Cardiac muscle cell (in vitro differentiated cells and primary cell): ENCODE measurements at places on chromosomes 5 and 9.

GRCh38 chr9:72039532-72039931, 20.9 kb downstream of the C9orf57 start:
- no peak for DNase-seq

- no peak for DNase-seq
These were observed 308.1 kb upstream of the MPDZ start for GRCh38 chr9:13587571-13587970.

- no peak for DNase-seq
These were observed 61.4 kb downstream of the FOXD1 start for GRCh38 chr5:73387149-73387591.

- DNase-seq: no peak
These were observed 50.3 kb upstream of the SPTLC1 start for GRCh38 chr9:92165484-92165883.

- no peak for DNase-seq
These were observed 202.9 kb downstream of the GADD45G start for GRCh38 chr9:89807682-89808075.

- DNase-seq: no peak
These were observed 12.5 kb downstream of the CARD6 start for GRCh38 chr5:40853632-40854192.

DNA sequence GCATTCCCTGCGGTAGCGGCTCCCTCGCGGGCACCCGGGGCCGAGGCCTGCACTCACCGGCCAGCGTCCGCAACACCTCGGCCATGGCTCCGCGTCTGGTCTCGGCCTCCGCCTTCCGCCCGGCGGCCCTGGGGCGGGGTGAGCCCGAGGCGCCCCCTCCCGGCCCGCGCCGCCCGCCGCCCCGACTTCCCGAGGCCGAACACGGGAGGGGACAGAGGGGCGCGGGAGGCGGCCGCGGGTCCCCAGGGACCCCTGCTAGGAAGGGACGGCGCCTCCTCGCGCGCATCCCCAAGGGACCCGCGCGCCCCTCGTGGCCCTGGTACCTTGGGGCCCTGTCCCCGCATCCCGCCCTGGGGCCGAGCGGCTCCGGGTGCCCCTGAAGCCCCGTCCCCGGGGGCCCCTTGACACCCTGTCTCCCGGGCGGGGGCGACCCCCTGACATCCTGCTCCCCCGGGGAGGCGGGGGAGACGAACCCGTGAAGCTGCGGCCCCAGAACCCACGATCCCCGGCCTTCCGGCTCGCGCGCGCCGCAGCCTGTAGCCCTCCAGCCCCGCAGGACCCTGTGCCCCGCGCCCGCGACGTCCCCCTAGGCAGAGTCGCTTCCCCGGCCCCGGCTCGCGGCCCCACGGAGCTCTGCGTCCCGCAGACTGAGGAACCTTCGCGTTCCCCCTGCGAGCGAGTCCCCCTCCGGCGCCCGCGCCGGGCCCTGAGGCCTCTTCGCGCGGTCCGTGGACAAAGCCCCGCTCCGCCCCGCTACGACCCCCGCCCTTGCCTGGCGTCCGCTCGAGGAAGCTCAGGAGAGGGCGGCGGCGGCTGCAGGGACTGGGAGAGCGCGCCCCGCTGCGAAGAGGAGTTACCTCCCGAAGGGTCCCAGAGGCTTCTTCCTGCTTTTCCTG, at the start of gene ABO:
Gene ABO, minus strand, starts transcription at position 97 of the 896 bp plus-strand sequence.
- no peak for DNase-seq

GRCh38 chr5:180468732-180469585, 25.2 kb upstream of the CNOT6 start:
- no peak for DNase-seq

GRCh38 chr5:84729326-84729725, 344.6 kb upstream of the EDIL3 start:
- peak; percentile 31 for DNase-seq

DNA sequence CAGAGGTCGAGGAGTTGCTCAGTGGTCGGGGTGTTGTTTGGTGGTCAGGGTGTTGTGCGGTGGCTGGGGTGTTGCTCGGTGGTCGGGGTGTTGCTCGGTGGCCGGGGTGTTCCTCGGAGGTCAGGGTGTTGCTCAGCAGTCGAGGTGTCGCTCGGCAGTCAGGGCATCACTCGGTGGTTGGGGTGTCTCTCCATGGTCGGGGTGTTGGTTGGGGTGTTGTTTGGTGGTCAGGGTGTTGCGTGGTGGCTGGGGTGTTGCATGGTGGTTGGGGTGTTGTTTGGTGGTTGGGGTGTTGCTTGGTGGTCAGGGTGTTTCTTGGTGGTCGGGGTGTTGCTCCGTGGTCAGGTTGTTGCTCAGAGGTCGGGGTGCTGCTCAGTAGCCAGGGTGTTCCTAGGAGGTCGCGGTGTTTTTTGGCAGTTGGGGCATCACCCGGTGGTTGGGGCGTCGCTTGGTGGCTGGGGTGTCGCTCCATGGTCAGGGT, 11.0 kb upstream of the GPSM1 start:
- DNase-seq: no peak

DNA sequence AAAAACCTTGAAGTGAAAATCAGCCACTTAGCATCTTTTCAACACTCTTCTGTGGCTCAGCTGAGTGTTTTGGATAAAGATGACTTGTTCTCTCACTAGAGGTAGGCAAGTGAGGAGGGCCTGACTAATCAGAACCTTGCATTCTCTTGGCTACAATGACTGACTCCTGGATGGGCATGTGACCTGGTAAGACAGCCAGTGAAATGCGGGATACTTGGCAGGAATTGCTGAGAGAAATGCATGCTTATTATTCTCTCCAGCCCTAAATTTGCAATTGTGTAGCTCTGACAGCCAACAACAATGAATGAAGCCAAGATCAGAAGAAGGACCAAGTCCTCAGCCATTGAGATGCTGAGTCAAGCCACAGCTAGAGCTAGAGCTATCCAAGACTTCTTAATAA, 490.5 kb upstream of the ZNF608 start:
- no peak for DNase-seq

DNA sequence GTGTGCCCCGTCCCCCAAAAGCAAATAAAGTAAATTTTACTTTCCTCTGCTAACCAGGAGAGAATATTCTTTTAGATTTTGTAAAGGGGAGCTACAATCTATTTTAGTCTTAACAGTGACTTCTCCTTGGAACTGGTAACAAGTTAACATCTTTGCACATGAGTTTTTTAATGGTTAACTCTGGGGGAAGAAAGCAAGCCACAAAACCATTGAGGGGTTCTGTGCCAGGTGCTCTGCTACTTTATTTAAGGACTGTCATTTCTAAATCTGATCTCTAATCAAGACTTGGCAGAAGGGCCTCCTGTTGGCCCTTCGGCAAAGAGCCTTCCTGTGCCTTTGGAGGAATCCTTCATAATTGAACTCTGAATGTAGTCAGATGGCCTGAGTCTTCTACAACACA, 153.4 kb downstream of the SLC12A2 start:
- no peak for DNase-seq

- no peak for DNase-seq
These were observed 284.4 kb upstream of the DAP start for GRCh38 chr5:11045411-11045810.

DNA sequence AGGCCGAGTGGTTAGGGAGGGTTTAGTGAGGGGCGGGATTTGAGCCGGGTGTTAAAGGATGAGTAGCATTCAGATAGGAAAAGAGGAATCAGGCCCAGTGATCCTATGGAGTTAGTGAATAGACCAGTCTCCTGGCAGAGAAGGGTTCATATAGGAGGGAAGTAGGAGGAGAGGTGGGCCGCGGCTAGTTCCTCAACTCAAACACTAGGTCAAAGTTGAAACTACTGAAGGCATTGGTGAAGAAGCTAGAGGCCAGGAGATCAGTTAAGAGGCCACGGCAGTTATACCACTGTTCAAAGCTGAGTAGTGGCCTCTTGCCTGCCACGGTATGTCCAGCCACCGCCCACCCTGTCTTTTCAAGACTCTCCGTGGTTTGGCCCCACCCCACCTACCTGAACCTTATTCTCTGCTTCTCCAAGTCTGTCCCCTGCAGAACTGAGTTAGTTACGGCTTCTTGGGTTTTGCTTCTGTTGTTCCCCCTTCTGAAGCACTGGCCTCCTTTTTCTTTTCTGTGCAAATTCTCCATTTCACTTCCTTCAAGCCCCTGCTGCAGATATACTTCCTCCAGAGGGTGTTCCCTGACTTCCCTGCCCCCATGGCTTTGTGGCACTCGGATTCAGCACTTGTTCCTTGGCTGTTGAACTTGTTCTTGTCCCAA, 1.8 kb downstream of the ZBTB34 start:
- DNase-seq: no peak

- DNase-seq: no peak
These were observed 83.1 kb downstream of the WWC1 start for GRCh38 chr5:168374532-168374931.

GRCh38 chr9:131707050-131707449, 32.8 kb downstream of the RAPGEF1 start:
- DNase-seq: no peak

DNA sequence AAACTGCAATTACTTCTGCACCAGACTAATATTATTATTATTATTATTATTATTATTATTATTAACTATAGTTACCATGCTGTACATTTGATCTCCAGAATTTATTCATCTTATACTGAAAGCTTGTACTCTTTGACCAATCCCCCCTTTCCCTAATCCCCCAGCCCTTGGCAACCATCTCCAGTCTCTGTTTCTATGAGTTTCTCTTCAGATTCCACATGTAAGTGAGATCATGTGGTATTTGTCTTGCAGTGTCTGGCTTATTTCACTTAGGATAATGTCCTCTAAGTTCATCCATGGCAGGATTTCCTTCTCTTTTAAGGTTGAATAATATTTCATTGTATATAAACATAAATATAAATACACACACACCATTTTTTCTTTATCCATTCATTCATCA, 287.0 kb upstream of the DAB2 start:
- DNase-seq: no peak

GRCh38 chr5:132183723-132184122, 43.9 kb downstream of the P4HA2 start:
- peak; percentile 34 for DNase-seq

GRCh38 chr5:155129513-155129880, 115.9 kb downstream of the KIF4B start:
- DNase-seq: no peak

DNA sequence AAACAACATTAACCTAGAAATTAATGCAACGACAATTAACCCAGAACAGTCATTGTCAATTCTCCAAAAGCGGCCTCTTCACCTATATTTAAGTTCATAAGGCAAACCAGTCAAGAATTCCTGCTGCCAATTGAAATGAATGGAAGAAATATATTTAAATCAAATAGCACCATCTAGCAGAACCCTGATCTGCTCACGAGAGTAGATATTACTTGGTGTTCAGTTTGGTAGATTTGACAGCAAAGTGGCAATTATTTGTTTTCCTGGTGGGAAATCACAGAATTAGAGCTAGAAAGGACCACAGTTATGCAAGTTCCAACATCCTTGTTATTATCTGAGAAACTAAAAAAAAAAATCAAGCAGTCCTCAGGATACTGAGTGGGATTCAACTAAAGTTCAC, 2.3 kb downstream of the SSBP2 start:
- no peak for DNase-seq

- DNase-seq: no peak
These were observed 58.4 kb upstream of the NUDT12 start for GRCh38 chr5:103620851-103621547.

GRCh38 chr5:141495453-141495811, 6.6 kb downstream of the PCDHGC5 start:
- no peak for DNase-seq

DNA sequence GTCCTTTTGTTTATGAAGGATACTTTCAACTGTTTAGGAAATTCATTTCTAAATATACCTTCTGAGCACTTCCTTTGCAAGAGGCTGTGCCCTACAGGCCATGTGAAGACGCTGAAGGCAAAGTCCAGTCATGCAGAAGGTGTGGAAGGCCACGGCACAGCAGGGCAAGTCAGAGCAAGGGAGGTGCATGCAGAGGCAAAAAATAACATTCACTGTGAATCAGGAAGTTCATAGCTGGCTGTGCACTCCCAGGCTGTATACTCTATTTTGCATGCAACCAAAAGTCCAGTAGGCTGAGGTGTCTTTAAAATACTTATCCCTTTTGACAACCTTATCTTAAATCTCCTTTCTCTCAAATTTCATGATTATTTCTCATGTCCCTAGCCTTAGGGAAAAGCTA, 50.3 kb downstream of the GNAQ start:
- no peak for DNase-seq

GRCh38 chr9:116632990-116633838, 53.9 kb upstream of the TRIM32 start:
- no peak for DNase-seq

DNA sequence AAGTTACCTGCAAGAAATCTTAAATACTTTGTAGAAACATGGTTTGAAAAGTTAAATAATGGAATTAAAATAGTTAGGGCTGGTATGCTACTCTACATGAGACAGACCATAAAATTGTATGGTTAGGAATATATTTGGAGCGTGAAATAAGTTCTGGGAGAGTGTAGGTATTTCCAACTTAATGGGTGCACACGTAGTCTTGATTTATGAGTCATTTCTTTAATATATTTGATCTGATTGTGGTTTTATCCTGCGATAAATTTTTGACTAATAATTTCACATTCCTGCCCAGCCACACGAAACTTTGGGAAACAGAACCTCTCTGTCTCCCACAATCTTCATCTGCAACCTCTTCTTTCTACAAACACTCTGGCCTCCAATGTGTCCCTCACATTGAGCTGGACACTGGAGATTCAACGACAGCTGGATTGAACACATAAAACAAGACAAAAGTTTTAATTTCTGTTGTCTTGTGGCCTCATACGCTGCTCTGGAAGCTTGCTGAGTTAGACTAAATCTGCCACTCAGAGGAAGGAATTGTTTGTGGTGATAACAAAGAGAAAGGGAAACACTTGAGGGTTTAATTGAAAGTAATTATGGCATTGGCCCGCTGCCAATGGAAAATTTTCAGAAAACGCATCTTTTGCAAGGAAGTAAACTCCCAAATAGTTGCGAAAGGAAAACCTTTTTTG, 201.8 kb upstream of the ZNF608 start:
- peak; percentile 32 for DNase-seq

GRCh38 chr5:63916786-63917185, 45.5 kb downstream of the HTR1A start:
- no peak for DNase-seq

- no peak for DNase-seq
These were observed 110.2 kb upstream of the LMX1B start for GRCh38 chr9:126503333-126504085.

DNA sequence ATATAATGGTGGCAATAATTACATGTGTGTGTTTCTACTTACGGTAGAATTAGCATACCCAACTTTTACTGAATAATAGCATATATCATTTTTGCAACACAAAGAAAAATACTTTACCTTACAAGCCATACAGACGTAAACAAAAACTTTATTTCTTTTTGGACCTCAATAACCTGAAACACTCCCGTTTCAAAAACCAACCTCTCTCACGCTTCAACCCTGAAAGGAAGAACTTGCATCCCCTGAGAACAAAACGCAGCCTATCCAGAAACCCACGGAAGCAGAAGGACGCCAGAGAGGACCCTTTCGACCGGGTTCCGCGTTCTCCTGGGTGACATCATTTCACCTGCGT, at the start of gene RNF38:
Gene RNF38, minus strand, starts transcription at position 290 of the 352 bp plus-strand sequence. Its CDS starts 161 bp downstream, at position 129.
- no peak for DNase-seq
